Activated T-cell treated with anti-CD3 and anti-CD28 coated beads, Interleukin-2, amount 50 U/mL, for 72 hours (primary cell): ENCODE measurements at places on chromosomes 7 and 10.

- no peak for DNase-seq
These were observed 27.9 kb downstream of the ADCYAP1R1 start for GRCh38 chr7:31079824-31080511.

GRCh38 chr10:25050402-25050801, 34.0 kb downstream of the THNSL1 start:
- DNase-seq: no peak

- peak; percentile 14 for DNase-seq
These were observed 1002.9 kb upstream of the KCND2 start for GRCh38 chr7:119270045-119270464.

- DNase-seq: peak; percentile 80
These were observed 15.2 kb upstream of the PPP2R2D start for GRCh38 chr10:131885391-131886165.
